ENCODE measurements at places on chromosomes 2 and 18.

DNA sequence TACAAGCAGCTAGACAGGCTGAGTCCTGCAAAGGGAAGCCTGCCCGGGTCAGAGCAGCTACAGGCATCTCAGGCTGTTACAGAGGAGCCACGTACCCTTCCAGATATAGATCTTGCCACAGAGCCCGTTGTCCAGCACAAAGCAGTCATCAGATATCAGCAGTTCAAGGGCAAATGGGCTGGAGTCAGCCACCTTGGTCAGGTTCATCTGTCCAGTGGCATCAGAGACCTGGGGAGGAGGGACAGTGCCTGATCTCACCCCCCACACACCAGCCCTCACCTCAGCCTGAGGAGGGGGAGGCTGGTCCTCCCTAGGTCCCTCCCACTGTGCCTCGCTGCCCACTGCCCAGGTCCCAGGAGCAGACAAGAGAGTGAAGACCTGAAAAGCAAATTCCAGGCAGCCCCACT lies 12.2 kb downstream of the CAPG start:
- DNase-seq = no peak

DNA sequence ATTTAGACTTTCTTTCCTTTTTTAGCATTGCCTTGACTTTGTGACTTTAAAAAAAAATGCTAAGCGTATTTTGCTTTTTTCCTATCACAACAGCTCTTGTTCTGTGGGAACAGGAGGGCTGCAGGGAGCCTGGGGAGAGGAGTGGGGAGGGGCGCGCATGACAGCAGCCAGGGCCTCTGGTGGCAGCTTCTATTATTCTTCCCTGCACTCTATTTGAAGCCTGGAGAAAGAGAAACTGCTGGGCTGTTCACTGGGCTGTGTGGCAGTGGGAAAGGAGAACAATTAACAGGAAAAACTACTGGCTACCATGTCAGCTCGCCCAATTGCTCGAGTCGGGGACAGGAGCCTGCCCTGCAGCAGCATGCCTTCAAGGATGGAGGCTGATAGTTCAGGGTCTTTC lies 119.0 kb upstream of the ZBTB14 start:
- DNase-seq = no peak

DNA sequence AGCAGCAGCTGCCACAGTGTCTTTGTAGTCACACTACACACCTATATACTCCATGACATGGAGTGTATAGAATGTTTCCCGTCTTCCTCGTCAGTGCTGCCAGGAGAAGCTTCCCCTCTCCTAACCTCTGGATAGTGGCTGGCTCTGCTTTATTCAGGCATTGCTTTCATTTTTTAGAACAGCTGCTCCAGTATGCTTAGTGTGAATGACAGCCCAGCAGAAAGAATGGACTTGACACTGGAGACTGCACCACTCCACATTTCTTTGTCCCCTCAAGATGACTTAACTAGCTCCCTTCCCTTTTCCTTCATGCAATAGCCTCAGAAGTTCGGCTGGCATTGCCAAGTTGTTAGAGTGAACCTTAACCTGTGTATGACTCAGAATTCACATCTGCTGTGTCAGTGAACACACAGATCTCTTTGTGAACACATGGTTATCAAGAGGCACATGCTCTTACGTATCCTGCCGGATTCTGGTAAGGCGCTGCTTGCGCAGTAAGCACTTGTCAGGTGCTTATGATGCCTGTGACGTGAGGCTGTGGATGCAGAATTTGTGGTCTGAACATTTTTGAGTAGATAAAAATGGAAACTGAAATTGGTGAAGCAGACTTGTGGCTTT lies 73.9 kb downstream of the NEDD4L start:
- no peak for DNase-seq

DNA sequence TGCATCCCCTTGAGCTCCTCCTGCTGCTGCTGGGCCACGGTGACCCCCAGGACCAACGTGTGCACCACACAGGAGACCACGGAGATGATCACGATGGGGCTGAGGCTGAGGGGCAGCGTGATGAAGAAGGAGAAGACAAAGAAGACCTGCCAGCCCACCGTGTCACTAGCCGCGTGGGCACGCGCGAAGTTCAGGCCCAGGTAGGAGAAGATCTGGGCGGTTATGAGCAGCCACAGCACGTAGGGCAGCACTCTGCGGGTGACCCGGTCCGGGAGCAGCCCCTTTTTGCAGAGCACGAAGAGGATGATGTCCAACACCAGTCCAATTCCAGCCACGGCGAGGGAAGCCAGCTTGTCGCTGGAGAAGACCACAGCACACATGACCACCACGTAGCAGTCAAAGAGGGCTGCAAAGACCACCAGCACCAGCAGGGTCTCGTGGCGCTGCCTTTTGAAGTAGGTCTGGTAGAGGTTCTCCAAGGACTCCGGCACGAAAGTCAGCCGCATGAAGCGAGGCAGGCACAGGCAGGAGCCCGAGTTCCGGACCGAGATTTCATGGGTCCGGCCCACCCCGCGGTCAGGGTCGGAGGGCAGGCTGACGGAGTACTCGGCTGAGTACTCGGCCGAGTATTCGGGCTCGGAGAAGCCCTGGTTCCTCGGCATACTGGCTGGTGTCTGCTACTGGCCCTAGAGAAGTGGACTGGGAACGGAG lies 1.6 kb downstream of the ADCY3 start:
- no peak for DNase-seq

DNA sequence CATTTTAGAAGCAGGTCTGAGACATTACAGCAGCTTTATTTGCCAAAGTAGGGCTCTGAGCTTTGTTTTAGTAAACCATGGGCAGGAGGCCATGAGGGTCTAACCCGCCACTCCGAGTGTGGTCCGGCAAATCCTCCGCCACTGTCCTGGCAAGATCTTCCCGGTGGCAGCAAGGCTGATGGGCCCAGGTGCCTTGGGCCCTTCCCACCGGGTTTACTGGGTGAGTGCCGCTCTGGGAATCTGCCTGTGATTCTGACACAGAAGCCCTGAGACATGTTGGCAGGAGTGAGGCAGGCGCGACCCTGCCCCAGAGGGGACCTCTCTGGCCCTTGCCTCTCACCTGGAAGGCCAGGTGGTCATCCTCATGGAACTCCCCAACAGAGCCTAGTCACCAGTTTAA lies 29.9 kb downstream of the MTERF4 start:
- DNase-seq = no peak

DNA sequence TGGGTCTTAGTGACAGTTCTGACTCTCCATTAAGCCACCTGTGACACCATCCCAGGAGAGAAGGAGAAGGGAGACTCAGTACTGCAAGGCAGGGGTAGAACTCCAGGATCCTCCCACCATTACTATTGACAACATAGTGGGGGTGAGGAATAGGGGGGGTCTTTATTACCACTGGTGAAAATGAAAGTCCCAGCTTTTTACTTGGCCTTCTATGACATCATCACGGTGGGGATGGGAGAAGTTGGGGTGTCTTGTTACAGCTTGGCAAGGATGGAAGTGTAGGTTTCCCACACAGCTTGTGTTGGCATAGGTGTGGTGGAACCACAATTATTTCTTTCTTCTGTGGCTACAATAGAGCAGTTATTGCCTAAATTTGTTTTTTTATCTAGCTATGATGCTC lies 203.9 kb upstream of the DTNA start:
- DNase-seq = no peak

DNA sequence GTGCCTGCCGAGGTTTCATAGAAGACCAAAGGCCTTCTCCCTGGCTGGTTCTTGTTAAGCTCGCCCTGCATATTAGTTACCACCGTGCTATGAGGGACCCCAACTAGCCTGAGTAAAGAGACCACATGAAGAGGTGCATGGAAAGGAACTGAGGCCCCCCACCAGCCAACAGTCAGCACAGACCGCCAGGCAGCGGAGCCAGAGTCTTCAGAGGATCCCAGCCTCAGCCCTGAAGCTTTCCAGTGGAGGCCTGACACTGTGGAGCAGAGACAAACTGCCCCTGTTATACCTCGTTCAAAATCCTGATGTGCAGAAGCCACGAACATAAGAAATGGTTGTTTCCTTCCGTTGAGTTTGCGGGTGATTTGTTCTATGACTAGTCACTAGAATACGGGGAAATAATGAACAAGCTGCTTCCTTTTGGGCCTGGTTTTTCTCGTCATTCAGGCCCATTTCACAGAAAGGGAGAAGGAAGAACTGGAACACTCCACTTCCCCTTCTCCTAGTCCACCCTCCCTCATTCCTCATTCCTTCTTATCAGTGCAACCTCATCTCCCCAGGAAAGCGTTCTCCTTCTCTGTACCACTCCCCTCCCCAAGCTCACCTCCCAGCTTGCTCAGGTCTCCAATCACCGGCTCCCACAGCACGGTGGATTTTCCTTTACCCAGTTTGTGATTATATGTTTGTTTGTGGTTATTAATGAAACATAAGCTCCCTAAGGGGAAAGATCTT lies 3.0 kb upstream of the GLI2 start:
- DNase-seq = no peak

DNA sequence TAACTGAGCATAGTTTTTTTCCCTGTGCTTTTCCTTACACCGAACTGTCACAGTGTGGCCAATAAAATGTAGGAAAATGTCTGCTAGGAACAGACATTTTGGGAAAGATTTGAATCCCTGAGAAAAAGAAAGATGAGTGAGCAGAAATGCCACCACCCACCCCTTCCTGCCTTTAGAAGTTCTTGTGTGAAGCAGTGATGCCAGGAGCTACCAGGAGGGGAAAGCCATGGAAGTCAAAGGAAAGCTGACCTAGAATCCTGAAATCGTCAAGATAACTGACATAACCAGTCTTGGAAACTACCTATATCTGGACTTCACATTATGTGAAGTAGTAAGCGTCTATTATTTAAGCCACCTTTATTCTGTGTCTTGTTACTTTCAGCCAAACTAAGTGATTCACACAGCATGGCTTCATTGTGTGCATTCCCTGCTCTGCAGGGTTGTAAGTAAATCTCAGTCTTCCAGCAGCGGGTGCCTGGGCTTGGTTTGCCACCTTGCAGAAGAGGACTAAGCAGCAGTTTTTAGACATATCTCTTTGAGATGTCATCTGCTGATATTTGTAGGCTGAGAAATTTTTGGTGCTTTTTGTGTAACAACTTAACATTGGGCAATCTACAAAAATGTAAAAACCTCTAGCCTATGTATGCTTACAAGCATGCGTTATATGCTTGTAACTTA lies 11.2 kb upstream of the SPRED2 start:
- no peak for DNase-seq

- DNase-seq = no peak
Measured at GRCh38 chr18:9926223-9926894, 12.5 kb downstream of the VAPA start.

DNA sequence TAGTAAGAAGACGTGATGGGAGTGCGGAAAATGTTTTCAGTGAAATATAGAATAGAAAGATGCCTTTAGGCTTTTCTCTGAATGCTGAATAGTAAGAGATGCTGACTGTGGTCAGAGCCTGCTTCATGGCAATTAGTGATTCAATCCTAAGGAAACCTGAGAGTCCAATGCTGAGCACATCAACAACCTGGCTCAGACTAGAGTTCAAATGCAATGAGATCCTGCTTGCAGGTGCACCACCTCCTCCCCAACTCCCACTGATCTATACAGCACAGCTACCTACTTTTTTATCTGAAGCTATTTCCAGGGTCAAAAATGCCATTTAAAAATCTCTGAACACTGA lies 65.4 kb downstream of the AAK1 start:
- DNase-seq = no peak

GRCh38 chr2:171139860-171140259 lies 20.8 kb downstream of the TLK1 start:
- DNase-seq = no peak

DNA sequence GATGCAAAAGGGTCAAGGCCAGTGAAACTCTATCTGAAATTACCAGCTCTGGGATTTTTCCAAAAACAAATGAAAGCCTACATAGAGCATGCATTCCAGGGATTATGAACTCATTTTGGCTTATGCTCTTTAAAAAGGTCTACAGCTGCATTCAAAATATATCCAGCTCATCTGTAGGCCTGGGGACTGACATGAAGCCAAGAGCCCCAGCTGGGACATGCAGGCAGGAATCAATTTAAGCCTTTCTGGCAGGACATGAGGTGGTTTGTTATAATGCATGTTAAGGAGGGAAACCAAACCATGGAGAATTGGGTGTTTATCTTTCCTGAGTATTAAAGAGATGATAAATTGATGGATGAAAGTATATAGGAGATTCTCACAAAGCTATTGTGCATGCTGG lies 164.5 kb downstream of the RBM43 start:
- no peak for DNase-seq

GRCh38 chr2:80643598-80643997 lies 339.0 kb upstream of the LRRTM1 start:
- no peak for DNase-seq

GRCh38 chr2:18924886-18925285 lies 335.5 kb upstream of the NT5C1B start:
- DNase-seq = no peak

GRCh38 chr2:120999377-121000097 lies 263.9 kb downstream of the GLI2 start:
- DNase-seq = no peak

- DNase-seq = peak; percentile 87
Measured at GRCh38 chr2:206193671-206194357, 34.1 kb downstream of the EEF1B2 start.

GRCh38 chr18:3982541-3982940 lies 472.6 kb downstream of the DLGAP1 start:
- no peak for DNase-seq

- no peak for DNase-seq
Measured at GRCh38 chr2:101303688-101304087, 4.8 kb downstream of the RNF149 start.

DNA sequence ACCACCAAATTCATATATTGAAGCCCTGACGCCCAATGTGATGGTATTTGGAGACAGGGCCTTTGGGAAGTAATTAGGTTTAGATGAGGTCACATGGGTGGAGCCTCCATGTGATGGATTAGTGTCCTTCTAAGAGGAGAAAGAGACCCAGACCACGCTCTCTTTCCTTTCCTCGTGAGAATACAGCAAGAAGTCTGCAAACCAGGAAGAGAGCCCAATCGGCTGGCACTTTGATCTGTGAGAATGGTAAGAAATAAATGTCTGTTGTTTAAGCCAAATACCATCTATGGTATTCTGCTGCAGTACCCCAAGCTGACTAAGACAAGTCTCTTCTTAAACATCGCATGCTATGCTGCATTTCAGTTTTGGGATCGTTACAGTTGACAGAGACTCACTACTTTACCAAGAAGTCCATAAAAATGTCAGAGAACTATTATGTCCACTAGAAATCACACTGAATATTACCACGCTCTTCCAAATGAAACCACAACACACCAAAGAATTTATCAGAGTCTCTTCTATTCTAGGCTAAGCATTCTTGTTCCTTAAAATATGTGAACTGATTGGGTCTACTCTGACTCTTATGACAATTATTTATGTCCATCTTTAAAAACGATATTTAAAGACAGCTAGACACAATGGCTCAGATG lies 48.5 kb downstream of the LPIN2 start:
- DNase-seq = no peak

GRCh38 chr2:94986392-94986963 lies 39.0 kb upstream of the MAL start:
- peak; percentile 76 for DNase-seq

- peak; percentile 83 for DNase-seq
Measured at GRCh38 chr2:219119422-219120043, 41.1 kb downstream of the NHEJ1 start.

DNA sequence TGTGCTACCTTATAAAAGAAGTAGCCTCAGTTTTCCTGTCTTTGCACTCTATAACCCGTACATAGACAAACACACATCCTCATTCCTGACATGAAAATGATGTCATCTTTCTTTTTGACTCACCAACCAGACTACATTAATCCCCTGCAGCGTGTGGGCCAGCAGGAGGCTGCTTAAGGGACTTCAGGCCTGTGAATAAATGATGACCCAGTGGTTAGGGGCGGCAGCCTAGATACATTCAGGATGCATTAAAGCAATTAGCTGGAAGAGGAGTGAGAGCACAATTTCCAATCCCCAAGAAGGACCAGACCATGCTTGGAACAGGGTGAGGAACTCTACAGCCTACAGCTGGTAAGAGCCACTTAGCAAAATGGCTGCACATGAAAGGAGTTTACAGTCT lies 57.3 kb upstream of the KLF7 start:
- no peak for DNase-seq
